ENCODE measurements at places on chromosomes 1 and 21.

GRCh38 chr21:16323596-16323995 lies 593.8 kb downstream of the USP25 start:
- no peak for DNase-seq

GRCh38 chr1:217029281-217030157 lies 306.3 kb upstream of the ESRRG start:
- DNase-seq, result no peak

- DNase-seq, result no peak
Measured at GRCh38 chr1:31936278-31936980, 1.7 kb downstream of the PTP4A2 start.

- peak; percentile 8 for DNase-seq
Measured at GRCh38 chr1:83998498-83999315, at the start of gene TTLL7. TSS of gene TTLL7 (minus strand) at chr1:83999132. CDS start at chr1:83952211, 46,921 bp downstream.

- no peak for DNase-seq
Measured at GRCh38 chr1:89125913-89126580, at the start of gene GBP2. TSS of gene GBP2 (minus strand) at chr1:89126114. CDS start at chr1:89121966, 4,148 bp downstream.

- DNase-seq, result no peak
Measured at GRCh38 chr1:99369154-99369553, 104.9 kb downstream of the PLPPR4 start.

GRCh38 chr1:15141935-15142539 lies 11.5 kb upstream of the TMEM51 start:
- no peak for DNase-seq

DNA sequence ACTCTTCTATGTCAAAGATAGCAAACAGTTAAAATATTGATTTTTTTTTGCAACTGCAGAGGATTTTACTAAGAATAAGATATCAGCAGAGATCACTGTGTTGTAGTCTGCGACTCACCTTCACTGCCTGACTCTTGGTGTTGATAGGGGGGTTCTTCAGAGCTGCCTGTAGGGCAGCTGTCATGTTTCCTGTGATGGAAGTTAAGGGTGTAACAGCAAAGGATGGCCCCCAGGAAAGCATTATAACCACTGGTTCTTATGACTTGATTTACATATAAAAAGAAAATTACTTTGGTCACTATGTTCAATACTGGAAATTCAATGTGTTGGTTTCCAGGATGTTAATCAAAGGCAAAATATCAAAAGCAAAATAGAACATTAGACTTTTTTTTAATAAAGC lies 2.6 kb downstream of the ARPC5 start:
- DNase-seq, result no peak

DNA sequence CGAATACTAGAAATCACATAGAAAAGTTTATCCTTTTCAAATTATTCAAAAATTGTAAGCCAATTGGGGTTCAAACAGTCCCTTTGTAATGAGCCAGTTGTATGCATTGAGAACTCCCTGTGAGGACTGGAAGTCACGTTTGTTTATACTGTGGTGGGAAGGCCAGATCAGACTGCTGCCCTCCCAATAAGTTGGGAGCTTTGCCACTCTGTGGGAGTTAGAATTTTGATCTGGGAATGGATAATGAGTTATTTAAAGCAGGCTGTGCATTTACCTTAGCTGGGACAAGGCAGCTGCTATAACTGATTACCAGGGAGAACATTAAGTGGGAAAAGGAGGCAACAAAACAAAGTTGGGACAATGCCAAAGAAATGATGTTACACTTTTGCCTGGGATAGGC lies 178.8 kb downstream of the SDCCAG8 start:
- DNase-seq, result no peak

DNA sequence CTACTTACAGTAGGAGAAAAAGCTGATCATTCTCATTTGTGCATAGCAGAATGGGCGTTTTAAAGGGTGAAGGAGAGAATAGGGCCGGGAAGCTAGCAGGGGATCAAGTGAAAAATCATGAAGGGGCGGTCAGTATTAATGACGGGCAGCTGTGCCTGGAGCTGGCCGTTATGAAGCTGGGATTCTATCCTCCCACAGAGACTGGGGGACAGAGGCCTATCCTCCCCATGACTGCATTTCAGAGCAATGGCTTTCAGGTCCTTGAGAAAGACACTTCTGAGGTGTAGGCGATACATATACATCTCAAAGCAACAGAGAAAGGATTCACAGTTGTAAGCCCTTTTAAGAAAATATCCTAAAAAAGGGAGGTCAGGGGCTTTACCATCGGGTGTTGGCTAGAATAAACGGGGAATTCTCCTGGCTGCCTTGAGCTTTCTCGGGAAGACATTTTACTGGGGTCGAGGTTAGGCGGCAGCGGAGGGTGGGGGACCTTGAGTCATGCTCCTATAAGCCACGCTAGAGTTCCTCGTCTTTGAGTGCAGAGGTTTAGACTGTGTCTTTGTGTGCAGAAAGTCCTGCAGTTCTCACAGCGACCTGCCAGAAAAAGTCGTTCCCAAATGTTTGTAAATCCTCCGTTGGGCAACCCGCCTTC lies 559 bp upstream of the MTARC2 start:
- no peak for DNase-seq

DNA sequence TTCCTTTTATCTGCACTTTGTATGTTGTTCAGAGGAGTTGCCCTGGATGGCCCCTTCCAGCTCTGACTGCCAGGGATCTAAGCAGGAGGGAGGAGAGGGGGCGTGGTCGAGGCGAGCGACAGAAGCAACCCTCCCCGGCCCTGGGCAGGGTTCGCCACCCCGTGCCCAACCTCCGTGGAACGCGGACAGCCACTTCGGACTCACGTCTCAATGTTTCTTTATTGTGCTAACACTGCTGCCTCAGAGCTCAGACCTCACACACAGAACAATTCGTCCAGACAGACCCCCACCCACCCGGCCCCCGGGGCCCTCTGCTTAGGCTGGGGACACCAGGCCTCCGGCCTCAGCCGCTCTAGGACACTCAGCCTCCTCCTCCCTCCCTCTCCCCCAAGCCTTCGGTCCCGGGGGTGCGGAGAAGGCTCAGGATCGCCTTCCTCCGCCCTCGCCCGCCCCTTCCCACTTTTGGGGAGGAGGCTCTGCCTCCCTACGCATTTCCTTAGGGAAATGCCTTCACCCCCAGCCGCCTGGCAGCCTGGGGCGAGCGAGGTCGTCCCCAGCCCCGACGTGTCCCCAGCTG lies 8.3 kb downstream of the VSIG8 start:
- no peak for DNase-seq

GRCh38 chr1:114278911-114279310 lies 125.2 kb upstream of the SYT6 start:
- DNase-seq, result no peak

- no peak for DNase-seq
Measured at GRCh38 chr1:43199093-43199726, 27.1 kb downstream of the CFAP57 start.

DNA sequence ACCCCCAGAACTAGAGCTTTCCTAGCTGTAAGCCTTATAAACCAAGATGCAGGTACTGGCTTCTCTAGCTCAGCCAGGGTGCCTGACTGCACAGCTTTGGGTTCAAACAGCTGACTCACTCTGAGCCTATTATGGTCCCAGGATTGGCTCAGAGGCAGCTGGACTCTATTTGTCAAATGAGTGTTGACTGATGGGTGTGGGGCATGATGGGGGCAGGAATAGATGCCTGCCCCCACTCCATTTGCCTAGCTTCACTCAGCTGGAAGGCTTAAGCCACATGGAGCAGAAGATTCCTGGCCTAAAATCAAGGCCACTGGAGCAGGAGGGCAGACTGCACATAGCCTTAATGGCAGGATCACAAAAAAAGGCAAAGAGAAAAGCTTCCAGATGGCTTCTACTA lies 90.5 kb downstream of the PIK3R3 start:
- DNase-seq, result no peak

- DNase-seq, result no peak
Measured at GRCh38 chr1:228807904-228808605, 72.8 kb downstream of the RHOU start.

DNA sequence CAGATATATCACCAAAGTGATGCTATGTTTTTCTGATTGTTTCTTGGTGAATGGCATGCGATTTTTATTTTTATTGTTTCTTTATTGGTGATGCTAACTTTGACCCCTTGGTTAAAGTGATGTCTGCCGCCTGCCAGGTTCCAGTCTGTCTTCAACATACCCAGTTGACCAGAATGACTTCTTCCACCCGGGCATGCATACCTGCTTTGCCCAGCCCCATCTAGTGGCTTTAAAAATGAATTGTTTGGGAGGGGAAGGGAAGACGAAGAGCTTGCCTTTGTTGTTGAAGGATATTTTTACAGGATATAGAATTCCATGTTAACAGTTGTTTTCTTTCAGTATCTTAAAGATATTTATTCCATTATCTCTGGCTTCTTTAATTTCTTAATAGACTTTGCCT lies 65.1 kb downstream of the ATG4C start:
- DNase-seq, result no peak

DNA sequence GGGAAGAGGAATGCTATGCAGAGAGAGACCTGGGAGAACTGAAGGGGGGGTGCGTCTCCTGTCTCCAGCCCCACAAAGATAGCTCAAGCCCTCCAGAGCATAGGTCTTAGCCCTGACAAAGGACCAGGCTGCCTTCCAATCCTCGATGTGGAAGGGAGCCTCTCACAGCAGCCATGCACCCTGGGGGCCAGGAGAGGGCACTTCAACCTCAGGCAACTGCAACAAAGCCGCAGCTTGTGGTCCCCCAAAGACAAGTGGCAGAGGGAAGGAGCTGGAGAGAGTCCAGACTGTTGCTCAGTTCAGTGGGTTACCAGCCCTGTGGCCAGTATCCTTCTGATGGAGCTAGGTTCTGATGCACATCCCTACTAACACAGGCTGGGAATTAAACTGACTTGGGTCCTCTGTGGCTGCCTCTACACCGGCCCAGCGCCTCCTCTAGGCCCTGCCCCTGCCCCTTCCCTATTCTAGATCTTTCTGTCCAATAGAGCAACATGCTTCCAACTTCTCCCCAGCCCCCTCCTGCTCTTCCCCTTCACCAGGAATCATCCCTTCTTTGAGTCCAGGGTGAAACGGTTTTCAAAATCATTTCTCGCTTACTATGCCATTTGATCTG lies 100.7 kb upstream of the SPATA6 start:
- no peak for DNase-seq

DNA sequence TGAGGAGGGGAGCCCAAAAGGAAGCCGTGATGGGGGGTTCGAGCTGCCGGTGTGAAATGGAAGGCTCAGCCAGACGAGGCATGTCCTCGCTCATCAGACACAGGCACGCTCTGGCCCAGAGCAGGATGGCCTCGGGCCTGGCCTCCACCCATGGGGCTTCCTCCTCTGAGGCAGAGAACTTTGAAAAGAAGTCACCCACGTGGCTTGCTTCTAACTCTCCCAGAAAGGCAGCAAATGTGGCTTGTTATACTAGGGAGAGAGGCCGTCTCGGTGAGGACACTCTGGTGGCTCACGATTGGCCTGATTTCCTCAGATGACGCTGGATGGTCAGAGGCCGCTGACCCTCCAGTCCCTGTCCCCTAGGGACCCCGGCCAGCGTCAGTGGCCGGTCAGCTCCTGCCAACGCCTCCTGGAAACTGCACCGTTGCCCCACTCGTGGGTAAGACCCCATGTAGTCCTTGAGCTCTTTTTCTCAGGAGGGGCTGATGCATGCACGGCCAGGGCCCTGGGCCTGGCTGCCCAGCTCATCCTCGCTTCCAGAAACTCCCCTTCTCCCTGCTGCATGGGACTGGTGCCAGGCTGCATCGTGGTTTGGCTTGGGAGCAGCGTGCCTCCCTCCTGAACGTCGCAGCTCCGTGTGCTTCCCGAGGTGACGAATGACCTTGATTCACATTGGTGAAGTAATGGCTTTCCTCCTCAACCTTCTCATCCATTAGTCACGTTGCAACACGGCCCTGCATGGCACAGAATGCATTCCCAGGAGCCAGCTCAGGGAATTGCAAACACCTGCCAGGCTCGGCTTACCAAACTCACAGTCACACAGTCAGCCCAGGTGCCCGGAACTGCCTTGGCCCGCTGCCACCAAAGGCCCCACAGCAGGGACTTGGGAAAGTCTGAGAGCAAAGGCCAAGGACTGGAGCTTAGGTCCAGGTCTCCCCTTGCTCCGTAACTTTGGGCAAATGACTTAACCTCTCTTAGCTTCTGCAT lies 58.8 kb downstream of the TOMM20 start:
- no peak for DNase-seq

- DNase-seq, result no peak
Measured at GRCh38 chr1:14486401-14487201, 111.9 kb upstream of the KAZN start.

DNA sequence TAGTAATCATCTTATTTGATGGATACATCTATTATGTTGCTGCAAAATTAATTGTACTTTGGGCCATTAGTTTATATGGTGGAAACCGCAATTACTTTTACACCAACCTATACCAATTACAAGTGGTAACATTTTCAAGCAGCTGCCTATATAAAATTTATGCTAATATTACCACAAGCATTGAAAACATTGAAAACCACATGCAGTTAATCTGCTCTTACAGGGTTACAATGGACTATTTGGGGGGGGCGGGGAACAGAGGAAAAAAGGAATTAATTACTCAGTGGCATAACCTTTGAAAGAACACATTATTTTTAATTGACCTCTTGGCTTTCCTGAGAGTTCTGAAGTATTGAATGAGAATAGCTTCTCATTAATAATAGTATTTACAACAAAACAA lies 1793.2 kb downstream of the NCAM2 start:
- DNase-seq, result no peak

DNA sequence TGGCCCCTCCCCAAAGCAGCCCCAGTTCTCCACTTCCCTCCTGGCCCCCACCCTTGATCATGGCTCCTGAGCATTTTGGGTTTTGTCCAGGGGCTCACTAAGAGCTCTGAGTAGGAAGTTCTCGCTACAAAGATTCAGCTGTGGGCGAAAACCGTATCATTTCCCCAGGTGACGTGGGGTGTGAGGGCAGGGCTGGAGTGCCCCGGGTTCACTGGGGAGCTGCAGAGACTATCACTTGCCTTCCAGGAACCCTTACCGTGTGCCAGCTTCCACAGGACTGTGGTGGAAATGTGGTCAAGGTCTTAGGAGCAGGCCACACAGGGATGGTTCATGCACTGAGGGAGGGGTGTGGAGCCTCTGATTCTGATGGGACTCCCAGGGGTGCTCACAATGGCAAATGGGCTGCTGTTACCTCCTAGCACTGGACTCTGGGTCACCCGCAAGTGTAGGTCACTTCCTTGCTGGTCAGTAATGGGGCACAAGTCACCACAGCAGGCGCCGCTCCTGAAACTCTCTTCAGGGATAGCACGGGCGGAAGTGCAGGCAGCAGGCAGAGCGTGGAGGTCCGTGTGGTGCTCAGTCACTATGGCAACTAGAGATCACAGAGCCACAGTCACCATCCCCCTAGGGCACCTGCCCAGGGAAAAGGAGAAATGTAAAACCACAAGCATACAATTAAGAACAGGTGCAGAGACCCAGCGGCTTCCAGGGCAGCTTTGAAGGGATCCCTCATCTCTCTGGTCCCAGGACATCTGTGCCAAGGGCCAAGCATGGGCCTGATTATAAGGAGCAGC lies 35.4 kb downstream of the RSPH1 start:
- no peak for DNase-seq

DNA sequence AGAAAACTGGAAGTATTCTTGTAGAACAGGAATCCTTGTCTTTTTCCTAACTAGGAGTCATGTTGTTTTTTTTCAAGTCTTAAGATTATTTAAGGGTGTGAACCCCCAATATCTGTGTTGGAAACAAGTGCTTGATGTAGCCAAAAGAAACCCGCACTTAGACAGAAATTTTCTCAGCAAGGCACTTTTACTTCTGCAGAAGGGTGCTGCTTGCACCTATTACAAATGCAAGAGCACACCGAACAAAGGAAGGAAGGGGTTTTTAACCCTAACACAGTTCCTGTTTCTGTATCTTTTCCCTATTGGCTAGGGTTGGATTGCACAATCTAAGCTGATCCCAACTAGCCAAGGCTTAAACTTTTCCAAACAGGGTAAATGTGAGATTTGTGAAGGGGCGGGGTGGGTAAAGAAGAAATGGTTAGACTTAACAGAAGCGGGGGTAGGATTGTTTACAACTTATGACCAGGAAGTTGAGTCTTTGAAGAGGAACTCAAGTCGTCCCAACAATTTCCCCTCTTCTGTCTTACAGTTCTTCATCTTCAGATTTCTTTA lies 75.1 kb downstream of the ZFYVE9 start:
- DNase-seq, result no peak

Measured in stimulated activated CD8-positive, alpha-beta memory T cell treated with anti-CD3 and anti-CD28 coated beads, Interleukin-15, amount 100 ng/mL, for 1 hour (primary cell).